ENCODE measurements at places on chromosomes 6 and 20. TPM values are rescaled to one million over a fixed set of nuclear protein-coding genes. Genes with fewer than 3 reads are reported as not detected.

- no peak for DNase-seq
These were observed 9.0 kb upstream of the HDAC2 start for GRCh38 chr6:113979937-113980336.

DNA sequence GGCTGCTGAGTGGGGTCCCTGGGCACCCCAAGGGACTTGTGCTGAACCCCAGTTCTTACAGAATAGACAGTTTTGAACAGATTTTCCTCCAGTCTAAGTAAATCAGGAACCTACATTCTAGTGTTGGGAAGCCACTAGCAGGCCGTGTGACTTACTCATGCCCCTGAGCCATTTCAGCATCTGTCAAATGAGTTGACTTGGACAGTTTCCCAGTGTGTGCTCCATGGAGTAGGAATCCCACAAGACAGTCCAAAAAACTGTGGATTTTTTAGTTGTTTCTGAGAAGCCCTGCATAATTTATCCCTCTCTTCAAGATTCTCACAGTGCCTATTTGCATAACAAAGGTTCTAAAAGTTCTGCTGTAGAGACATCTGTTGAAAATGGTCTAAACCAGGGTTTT lies 2.1 kb downstream of the GABRR2 start:
- peak; percentile 88 for DNase-seq

- DNase-seq, result no peak
These were observed 10.7 kb upstream of the SERPINB9 start for GRCh38 chr6:2913621-2914317.

Gene ITPR3
- total RNA-seq, result 13.4 TPM

Gene FAM83B
- 0.09 TPM for total RNA-seq

DNA sequence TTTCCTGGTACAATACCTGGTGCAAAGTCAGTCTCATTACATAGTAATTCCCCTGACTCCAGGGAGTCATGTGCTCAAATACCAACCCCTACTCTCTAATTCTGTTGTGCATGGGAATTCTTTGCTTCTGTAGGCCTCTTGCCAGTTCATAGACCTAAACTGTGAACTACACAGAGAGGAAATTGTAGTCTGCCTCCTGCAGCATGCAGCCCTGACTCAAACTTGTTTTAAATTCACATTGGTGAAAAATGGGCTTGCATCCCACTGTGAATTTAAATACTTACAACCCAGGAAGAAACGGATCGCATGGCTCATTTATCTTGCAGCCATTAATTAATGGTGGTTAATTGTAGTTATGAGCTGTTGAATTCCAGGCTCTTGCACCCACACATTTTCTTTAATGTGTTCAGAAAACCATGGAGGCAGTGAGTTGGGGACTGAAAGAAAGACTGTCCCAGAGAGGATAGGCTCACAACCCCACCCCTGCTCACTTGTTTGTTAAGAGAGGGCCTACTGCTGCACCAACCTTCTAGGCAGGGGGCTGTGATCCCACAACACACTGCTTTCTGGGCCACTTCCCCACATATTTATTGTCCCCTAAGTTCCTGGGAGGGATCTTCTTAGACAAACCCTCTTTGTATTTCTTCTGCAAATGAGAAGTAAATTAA lies 579.1 kb downstream of the DHX35 start:
- DNase-seq, result no peak

DNA sequence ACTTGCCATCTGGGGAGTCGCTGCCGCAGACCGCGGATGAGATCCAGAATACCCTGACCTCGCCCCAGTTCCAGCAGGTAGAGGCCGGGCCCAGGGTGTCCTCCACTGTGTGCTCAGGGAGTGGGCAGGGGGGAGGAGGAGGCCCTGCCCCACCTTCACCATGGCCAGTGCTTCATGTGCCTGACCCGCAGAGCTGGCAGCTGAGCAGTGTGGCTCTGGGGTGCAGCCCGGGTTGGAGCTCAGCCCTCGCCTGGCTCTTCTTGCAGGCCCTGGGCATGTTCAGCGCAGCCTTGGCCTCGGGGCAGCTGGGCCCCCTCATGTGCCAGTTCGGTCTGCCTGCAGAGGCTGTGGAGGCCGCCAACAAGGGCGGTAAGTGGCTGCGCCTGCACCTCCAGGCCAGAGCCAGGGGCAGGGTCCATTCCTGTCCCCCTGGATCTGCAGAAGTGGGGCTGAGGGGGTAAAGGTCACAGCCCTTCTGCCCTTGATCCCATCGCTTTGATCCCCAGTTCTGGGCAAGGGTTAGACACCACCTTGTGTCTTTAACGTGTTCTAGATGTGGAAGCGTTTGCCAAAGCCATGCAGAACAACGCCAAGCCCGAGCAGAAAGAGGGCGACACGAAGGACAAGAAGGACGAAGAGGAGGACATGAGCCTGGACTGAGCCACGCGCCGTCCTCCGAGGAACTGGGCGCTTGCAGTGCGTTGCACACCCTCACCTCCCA lies 5.5 kb downstream of the ADRM1 start:
- no peak for DNase-seq

- DNase-seq, result no peak
These were observed 10.7 kb upstream of the GSTA4 start for GRCh38 chr6:53005663-53006250.

- peak; percentile 85 for DNase-seq
These were observed 42.6 kb downstream of the TRIM27 start for GRCh38 chr6:28880894-28881780.
